GM06990 (cell line): ENCODE measurements at places on chromosomes 2 and 18.

DNA sequence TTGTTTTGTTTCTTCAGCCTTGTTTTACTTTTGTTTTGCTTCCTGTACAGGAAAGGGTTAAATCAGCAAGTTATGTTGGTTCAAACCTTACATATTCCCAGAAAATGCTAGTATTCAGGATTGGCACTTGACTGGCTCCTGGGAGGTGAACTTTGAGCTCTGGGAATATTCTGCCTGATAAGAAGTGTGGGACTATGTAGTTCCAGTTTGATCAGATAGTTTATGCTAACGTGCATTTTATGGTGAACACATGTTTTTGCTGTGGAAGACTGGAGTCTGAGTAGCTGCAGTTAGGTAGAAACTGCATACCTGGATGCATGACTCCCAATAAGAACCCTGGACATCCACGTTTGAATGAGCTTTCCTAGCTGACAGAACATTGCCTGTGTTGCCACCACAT lies 603.1 kb upstream of the HS6ST1 start:
- DNase-seq: no peak

GRCh38 chr2:81981585-81981984 lies 1677.0 kb upstream of the LRRTM1 start:
- DNase-seq: no peak

- DNase-seq: peak; percentile 6
Observed at GRCh38 chr2:28717339-28717758, 34.3 kb upstream of the PPP1CB start.

DNA sequence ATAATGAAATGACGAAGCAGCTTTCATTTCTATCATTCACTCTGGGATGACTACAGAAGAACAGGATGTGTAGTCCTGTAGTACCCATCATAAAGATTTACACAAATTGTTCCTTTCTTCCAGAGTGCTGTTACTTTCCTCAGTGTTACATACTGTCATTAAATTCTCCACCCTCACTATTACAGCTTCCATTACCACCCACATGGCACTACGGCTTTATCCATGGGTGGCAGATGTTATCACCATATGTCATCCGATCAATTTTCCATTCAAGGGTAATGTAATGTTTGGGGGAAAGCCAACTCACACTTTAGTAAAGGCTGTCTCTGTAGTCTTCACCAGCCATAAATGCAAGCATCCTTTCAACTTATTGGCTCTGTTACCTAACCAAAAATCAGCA lies 7.1 kb upstream of the CSRNP3 start:
- no peak for DNase-seq

GRCh38 chr2:231854616-231855125 lies 68.4 kb downstream of the COPS7B start:
- no peak for DNase-seq

- no peak for DNase-seq
Observed at GRCh38 chr2:136582628-136583205, 182.6 kb upstream of the THSD7B start.

DNA sequence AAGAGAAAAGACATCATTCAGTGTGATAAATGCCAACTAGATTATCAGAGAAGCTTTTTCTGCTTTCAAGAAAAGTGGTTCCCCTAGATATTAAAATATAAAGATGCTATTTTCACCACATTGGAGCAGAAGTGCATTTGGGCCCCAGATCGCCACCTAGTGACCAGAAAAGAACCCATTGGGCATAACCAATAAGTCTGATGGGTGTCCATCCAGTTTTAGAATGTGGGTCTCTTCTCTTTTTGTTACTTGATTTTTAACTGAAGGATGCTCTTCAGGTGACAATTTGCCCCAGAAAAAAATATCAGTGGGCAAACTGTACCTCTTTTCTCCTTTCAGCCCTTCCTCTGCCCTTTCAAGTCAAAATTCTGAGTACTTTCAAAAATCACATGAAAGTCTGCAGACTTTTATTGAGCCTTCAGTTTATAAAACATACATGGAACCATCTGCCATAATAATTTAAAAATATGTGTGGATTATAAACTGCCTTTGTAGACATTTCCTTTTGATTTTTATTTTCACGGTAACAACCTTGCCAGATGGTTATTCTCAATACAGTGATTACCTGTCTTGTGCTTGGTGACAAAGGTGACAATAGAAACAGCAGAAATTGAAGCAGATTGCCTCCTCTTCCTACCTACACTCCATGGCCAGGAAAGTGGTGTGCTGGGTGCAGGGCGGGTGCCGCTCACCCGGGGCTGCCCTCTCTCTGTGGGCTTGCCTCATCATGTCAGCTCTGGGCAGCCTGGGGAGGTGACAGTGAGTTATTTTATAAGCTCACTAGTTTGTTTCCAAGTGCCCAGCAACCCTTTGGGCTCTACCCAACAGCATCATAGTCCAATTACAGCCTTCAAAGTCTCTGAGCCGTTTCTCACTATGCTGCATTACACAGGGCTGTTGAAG lies 124.5 kb downstream of the DCDC2C start:
- DNase-seq: no peak

GRCh38 chr2:175432021-175432420 lies 250.5 kb upstream of the ATP5MC3 start:
- no peak for DNase-seq

- no peak for DNase-seq
Observed at GRCh38 chr2:169743549-169743948, 9.9 kb downstream of the KLHL23 start.

- DNase-seq: no peak
Observed at GRCh38 chr2:215722125-215722524, 286.3 kb upstream of the FN1 start.

DNA sequence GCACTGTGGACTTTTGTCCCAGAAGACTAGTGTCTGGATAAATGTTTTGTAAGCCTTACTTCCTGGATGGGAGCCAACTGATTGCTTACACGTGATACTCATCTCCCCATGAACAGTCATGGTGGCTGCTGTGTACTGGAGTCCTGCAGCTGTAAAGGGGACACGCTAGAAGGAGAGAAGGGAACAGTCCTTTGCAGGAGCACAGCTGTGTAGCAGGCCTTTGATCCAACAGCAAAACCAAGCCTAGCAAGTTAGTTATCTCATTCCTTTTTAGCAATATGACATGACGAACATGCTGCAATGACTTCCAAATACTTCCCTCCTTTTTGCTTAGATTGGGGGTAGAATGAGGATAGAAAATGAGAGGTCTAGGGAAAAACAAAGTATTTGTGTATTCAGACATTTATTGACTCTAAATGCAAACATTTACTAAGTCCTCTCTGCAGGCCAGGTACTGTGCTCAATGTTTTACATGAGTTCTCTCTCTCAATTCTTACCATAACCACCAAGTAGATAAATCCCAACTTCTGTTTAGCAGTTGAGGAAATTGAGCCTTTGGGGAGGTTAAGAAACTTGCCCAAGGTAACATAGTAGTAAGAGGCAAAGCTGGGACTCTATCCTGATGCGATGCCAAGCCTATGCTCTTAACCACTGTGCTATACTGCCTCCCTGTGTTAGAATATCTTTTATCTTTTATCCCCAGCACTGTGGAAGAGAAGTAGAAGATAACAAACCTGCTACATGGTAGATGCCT lies 55.4 kb upstream of the CD28 start:
- no peak for DNase-seq

GRCh38 chr18:23798249-23798648 lies 109.0 kb downstream of the LAMA3 start:
- no peak for DNase-seq

GRCh38 chr2:240567872-240568677 lies at the start of gene RNPEPL1:
Gene RNPEPL1, plus strand, starts transcription at chr2:240568484. Its CDS starts 103 bp downstream, at chr2:240568587.
- DNase-seq: peak; percentile 70

- peak; percentile 81 for DNase-seq
Observed at GRCh38 chr2:9630117-9630735, 571 bp downstream of the YWHAQ start.

DNA sequence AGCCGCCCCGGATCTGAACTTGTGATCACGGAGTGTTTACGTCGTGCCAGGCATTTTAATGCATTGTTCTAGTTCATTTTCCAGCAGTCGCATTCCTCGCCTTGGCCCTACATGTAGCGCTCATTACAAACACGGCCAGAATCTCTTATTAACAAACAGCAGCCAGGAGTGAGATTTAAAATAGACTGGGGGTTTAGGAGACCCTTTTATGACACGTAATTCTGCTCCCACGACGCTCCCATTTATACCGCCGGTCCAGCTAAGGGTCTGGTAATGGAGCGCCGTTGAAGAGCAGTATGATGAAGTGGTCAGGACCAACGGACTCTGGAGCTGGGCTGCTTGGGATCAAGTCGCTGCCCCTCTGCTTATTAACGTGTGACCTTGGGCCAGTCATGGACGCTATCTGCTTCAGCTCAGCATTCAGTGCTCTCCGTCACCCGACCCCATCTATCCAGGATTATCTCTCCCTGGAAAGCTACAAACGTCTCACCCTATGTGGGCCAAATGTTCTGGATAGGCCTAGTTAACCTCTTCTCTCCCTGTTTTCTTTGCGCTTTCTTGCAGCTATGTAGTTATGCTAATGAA lies 745 bp downstream of the MSH2 start:
- no peak for DNase-seq

GRCh38 chr2:172836347-172836821 lies 100.7 kb downstream of the RAPGEF4 start:
- DNase-seq: no peak

DNA sequence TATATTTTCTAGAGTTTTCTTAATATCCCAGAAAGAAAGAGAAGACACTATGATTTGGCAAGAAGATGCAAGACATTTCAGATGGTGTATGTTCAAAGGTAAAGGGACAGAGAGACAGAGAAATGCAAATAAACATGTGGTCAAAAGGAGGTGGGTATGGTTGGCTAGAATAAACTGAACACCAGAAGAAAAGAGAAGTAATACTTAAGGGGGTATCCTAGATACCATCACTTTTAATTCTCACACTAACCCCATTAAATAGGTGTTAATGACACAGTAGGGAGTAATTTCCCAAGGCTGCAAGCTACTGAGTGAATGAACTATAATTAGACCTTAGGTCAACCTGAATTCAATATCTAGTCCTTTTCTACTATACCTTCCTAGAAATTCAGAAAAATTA lies 111.2 kb upstream of the CD226 start:
- peak; percentile 43 for DNase-seq

DNA sequence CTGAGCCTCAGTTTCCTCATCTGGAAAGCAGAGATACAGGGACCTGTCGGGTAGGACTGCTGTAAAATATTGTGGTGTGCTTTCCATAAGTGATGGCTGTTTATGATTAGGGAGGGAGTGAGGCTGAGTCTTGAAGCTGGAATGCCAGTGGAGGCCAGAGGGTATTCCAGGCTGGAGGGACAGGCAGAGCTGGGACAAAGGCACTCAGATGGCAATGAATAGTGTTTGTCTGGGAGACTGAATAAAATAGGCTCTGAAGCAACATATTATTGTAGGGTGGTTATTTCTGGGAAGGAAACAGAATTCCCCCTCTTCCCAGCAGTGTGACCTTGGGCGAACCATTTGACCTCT lies 120.7 kb downstream of the INHBB start:
- no peak for DNase-seq

DNA sequence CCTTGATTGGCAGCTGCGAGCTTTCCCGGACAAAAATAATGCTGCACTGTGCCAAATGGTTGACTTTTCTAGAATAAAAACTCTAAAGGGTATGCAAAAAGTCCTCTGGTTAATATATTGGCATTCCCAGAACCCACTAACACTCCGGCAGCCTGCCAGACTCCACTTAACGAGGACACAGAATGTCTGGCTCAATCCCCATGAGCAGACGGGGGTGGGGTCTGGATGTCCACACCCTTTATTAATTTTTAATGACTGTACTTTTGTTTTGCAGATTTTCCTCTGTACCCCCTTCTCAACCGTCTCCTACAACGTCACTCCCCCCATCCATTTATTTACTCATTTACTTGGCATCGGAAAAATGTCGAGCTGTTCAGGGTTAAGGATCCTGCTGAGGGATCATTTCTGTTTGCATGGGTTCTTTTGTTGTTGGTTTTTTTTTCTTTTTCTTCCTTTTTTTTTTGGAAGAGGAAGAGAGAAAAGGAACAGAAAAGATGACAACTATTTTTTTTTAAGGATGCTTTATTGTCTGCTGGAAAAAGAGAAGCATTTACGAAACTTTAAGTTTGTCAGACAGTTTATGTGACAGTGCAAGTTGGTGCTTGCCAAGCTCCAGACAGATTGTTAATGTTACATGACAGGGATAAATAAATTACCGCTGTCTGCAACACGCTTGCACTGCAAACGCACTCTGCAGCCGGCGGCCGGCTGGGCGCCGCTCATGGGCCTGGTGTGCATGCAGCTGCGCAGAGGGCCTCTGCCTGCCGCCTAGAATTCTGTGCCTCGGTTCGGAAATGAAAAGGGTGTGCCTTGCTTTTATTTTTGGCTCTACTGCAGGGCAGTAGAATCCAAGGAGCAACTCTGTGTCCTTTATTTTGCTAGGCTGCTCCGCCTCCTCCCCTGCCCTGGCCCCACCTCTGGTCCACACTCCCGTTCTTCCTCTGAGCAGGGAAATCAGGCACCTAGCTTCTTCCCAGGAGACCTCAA lies 3.6 kb downstream of the LDLRAD4 start:
- no peak for DNase-seq

DNA sequence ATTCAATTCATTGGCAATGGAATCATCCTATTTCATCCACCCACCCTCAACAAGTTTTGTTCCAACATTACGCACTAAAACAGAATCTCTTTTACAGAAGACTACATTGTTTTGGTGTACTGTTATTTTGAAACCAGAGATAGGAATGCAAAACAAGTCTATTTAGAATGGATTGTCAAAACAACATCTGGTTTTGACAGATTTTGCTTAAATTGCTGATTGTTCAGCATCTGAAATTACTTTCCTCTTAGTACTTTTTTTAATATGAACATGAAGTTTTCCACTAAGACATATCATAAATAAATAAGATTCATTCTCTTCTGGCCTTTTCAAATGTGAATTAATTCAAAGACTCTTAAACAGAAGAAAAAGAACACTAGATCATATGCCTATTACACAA lies 323.9 kb upstream of the TFPI start:
- DNase-seq: no peak

DNA sequence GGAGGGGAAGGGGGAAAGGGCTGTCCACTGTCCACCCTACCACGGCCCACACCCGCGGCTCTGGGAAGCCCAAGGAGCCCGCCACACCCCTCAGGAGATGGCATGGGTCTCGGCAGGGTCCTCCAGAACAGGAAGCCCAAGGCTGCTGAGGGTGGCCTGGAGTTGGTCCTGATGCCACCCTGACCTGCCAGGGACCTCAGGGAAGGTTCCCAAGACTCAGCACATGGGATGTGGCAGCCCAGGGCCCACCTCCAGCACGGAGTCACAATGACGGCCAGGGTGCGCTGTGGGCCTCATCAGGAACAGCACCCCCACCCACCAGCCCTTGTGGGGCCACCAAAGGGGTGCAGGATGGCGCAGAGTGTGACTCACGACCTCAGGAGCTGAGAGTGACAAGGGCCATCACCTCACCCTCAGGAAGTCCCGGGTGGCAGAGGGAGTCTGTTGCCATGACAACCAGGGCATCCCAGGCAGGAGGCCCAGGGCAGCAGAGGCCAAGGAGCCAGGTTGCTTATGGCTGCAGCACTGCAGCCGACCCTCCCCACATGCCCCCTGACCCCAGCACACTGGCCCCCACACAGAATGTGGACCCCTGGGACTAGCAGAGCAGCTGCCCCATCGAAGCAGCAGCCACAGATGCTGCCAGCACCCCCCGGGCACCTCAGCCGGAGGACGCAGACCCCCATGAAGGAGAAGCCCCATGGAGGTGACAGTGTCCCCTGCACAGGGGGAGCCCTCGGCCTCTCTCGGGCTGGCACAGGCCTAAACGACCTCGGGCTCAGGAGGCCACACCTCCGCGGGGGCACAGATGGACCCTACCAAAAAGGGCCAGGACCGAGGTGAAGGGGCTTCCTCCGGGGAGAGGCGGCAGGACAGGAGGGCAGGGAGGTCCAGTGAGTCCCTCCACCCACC lies 34.3 kb downstream of the KIF1A start:
- DNase-seq: no peak

GRCh38 chr18:65269375-65269774 lies 481.4 kb upstream of the CDH7 start:
- DNase-seq: no peak

- DNase-seq: no peak
Observed at GRCh38 chr2:54927085-54927750, 123.0 kb downstream of the RTN4 start.
